ENCODE measurements at places on chromosomes 4 and X. TPM values are rescaled to one million over a fixed set of nuclear protein-coding genes. Genes with fewer than 3 reads are reported as not detected.

The SRPX2 gene
- total RNA-seq, result 1.4 TPM

The IL3RA gene
- 2.4 TPM for total RNA-seq

The KLHL4 gene
- total RNA-seq, result 13.8 TPM

The UGT2B15 gene
- not detected for total RNA-seq

The PDE6B gene
- total RNA-seq, result 4.8 TPM

The CMC4 gene
- 3.4 TPM for total RNA-seq

The PARM1 gene
- 63.6 TPM for total RNA-seq

The VCX gene
- not detected for total RNA-seq

The CFAP299 gene
- 5.5 TPM for total RNA-seq

The PPP1R3F gene
- total RNA-seq, result 8.1 TPM

The HPGDS gene
- total RNA-seq, result 3.6 TPM

The SASH3 gene
- 1.8 TPM for total RNA-seq

The RASL11B gene
- 6.0 TPM for total RNA-seq

The LRIT3 gene
- total RNA-seq, result 0.36 TPM

The KLB gene
- 0.27 TPM for total RNA-seq

The CLCN4 gene
- total RNA-seq, result 44.0 TPM

The CT45A3 gene
- total RNA-seq, result not detected

The IL1RAPL2 gene
- total RNA-seq, result 11.2 TPM

The SPATA4 gene
- total RNA-seq, result 0.09 TPM

The BMPR1B gene
- 26.0 TPM for total RNA-seq

The TMEM164 gene
- total RNA-seq, result 22.0 TPM

The CFAP99 gene
- 0.45 TPM for total RNA-seq

The HSD17B13 gene
- total RNA-seq, result 0.36 TPM

The FAM53A gene
- total RNA-seq, result 1.6 TPM

The MAGEA4 gene
- not detected for total RNA-seq

The CABS1 gene
- total RNA-seq, result not detected

The EFHC2 gene
- total RNA-seq, result 3.4 TPM

The SMIM10L2A gene
- total RNA-seq, result 6.8 TPM

The ASMT gene
- 0.45 TPM for total RNA-seq

The CFAP47 gene
- total RNA-seq, result 6.8 TPM

The UBA6 gene
- 102 TPM for total RNA-seq

The ZFP42 gene
- total RNA-seq, result 0.18 TPM

The RPS6KA6 gene
- total RNA-seq, result 14.3 TPM

The ZNF141 gene
- total RNA-seq, result 61.7 TPM

The MAGEA10 gene
- not detected for total RNA-seq

The TMPRSS11A gene
- total RNA-seq, result not detected

The GPR173 gene
- total RNA-seq, result 21.7 TPM

The COL25A1 gene
- total RNA-seq, result 21.9 TPM

The IL21 gene
- not detected for total RNA-seq

The GAGE1 gene
- not detected for total RNA-seq

The IBSP gene
- 0.27 TPM for total RNA-seq

The TRPC5OS gene
- total RNA-seq, result not detected

The C1QTNF7 gene
- 1.5 TPM for total RNA-seq

The CITED1 gene
- 3.9 TPM for total RNA-seq

The RAB39B gene
- 20.1 TPM for total RNA-seq

The KIT gene
- 43.4 TPM for total RNA-seq

The PPEF2 gene
- not detected for total RNA-seq

The GAGE12F gene
- total RNA-seq, result not detected

The EDA gene
- total RNA-seq, result 4.8 TPM

The TEX11 gene
- total RNA-seq, result not detected
